ENCODE measurements at places on chromosomes 3 and 15.

DNA sequence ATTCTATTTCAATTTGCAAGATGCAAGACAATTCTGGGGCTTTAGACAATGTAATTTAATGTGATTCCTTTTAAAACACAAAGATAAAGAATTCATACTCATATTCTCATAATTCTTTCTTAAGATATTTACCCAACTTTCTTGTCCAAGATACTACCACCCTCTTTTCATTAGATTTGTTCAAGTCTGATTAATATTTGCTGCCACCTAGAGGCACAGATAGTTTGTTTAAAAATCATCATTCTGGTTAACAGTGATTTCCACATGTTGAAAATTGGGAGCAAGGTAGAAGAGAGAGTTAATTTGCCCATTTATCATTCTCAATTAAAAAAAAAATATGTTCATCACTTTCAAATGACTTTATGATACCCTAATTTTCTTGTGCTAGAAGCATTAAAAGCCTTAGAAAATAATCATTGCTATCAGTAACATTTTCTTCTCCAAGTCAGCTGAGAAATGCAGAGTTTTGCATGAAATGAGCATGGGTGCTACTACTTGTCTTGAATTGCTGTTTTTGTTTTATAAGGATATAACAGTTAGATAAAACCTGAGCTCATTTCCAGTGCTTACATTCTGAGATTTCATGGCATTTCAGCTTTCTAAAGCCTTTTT lies 11.6 kb downstream of the TAMM41 start:
- DNase-seq: no peak

GRCh38 chr15:52527911-52528563 lies 643 bp downstream of the MYO5A start:
- no peak for DNase-seq

- DNase-seq: no peak
Measured at GRCh38 chr15:100034191-100034590, 301.0 kb upstream of the LYSMD4 start.

DNA sequence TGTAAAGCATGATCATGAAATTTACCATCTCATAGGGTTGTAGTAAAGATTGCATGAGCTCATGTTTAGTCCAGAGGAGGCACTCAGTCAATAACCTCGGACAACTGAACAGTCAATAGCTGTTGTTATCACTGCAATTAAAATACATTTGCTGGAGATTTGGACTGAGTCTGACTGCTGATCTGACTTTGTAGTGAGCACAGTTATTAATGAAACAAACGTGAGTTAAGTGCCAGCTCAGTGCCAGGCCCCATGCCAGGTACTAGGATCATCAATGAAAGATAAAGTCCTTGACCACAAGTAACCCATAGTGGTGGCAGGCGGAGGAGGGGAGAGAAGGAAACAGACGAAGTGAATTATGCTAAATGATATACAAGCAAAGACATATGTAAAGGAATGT lies 43.7 kb upstream of the PRICKLE2 start:
- no peak for DNase-seq

GRCh38 chr3:42688487-42689420 lies 3.4 kb downstream of the KLHL40 start:
- no peak for DNase-seq

- DNase-seq: no peak
Measured at GRCh38 chr15:101731746-101732145, 7.5 kb upstream of the TARS3 start.

DNA sequence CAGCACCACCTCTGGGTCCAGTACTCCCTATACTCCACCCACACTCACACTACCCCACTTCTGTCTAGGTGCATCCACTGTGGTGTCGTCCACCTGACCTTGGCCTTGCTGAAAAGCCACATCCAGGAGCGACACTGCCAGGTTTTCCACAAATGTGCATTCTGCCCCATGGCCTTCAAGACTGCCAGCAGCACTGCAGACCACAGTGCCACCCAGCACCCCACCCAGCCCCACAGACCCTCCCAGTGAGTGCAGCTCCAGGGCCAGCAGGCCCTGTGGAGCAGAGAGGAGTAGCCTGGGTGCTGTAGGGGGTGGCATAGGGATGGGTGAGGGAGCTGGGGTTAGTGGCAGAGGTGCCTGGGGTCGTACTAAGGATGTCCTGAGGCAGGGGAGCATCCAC lies 19.4 kb upstream of the ALPK3 start:
- DNase-seq: no peak

GRCh38 chr3:32968920-32969389 lies 17.5 kb downstream of the CCR4 start:
- DNase-seq: no peak

- DNase-seq: no peak
Measured at GRCh38 chr15:95994418-95994817, 336.1 kb upstream of the NR2F2 start.

DNA sequence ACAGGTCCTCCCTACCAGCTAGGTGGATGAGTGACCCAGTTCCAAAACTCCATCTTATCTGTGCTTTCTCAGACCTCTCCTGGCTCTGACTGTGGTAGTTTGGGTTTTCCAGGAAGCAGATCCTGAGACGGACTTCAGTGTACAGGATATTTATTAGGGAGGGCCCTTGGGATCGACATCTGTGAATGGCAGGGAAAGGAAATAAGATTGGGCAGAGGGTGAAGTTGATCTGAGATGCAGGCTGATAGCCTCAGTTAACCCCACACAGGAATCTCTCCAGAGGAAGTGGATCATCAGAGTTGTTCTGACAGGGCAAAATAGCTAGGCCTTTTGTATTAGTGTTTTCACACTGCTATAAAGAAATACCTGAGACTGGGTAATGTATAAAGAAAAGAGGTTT lies 16.7 kb upstream of the MAPK6 start:
- no peak for DNase-seq

GRCh38 chr15:60673918-60674558 lies 195.1 kb upstream of the ICE2 start:
- peak; percentile 83 for DNase-seq

GRCh38 chr3:194872669-194872977 lies 186.9 kb downstream of the FAM43A start:
- DNase-seq: no peak

- DNase-seq: no peak
Measured at GRCh38 chr3:157465741-157466140, 29.1 kb downstream of the PTX3 start.

DNA sequence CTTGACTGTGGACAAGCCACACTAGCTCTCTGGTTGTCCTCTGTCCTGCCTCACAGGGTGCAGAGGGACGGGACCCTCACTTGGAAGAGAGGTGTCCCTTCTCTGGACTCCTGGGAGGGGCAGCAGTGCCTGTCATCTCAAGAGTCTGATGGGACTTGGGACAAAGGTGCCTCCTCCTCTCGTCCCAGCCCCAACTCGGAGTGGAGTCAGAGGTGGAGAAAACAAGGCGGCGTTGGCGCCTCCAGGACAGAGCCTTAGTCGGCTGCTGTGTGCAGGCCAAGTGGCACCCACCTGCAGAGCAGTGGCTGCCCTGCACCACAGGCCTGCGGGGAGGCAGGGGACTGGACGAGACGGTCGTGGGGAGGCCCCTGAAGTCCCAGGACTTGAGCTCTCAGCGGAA lies 9.4 kb upstream of the SEC13 start:
- DNase-seq: no peak

GRCh38 chr15:68818066-68818768 lies 2.5 kb downstream of the ANP32A start:
- DNase-seq: peak; percentile 43

DNA sequence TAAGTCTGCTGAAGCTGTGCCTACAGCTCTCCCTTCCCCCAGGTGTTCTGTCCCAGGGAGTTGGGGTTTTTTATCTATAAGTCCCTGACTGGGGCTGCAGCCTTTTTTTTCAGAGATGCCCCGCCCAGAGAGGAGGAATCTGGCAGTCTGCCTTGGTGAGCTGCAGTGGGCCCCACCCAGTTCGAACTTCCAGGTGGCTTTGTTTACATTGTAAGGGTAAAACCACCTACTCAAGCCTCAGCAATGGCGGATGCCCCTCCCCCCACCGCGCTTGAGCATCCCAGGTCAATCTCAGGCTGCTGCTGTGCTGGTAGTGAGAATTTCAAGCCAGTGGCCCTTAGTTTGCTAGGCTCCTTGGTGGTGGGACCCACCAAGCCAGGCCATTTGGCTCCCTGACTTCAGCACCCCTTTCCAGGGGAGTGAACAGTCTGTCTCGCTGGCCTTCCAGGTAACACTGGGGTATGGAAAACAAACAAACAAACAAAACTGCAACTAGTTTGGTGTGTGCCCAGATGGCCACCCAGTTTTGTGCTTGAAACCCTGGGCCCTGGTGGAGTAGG lies 189.4 kb downstream of the MFSD1 start:
- DNase-seq: no peak

DNA sequence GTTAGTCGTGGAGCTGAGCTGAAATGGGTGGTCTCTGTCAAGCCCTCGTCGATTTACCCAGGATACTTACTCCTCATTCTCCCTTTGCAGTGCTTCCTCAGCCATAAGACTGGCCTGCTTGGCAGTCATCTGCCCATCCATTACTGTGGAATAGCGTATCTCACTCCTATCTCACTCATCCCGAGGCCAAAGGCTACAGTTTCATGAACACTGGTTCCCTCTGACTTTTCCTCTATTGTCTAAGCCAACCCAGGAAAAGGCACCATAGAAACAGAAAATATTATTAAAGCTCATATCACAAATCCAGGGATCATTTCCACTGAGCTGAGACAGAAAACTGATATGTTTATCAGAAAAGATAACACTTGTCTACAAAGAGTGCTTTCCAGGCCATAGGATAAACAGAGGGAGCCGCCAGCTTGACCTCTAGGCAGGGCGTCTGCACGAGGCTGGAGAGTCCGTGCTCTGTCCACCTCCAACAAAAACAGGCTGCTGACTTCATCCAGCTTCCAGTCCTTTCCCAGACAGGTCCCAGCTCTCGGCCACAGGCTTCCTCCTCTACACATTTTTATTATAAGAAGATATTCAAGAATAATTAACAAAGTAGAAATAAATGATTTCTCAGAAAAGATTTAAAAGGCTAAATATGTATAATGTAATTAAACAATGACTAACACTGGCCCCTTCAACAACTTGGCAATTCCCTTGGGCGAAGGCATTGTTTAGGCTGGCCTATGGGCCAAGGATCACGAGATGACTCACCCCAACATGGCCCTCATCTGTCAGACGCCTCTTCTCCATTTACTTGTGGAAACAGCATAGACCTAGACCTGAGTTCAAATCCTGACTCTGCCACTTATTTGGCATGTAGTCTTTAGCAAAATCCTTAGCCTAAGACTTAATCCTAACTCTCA lies 27.4 kb upstream of the BOC start:
- DNase-seq: no peak

DNA sequence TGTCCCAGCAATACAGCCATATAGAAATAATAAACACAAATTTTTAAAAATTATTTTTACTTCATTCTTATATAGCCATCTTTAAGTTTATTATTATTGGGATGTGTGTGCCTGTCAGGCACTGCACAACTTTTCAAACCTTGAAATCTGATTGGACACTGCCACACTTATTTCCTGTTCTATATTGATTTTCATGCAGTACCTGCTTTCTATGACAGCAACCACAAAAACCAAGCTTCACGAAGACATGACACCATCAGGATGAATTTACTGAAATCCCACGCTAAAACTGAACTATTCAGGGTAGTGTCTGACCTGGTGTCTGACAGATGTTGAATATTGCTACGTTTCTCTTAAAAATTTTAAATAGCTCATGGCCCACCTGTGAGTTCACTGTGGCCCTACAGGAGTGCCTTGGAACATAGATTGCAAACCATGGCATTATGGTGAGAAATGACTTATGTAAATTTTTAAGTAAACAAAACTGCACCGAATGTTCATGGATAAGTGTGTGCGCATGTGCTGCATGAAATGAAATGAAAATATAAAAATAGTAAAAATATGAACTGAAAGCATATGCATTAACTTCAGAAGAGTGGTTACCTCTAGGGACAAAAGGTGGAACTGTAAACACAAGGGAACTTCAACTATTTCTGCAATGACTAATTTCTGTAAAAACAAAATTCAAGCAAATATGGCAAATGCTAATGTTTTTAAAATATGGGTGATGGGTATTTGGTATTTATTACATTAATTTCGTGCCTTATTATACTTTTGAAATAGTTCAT lies 152.3 kb downstream of the ZBTB20 start:
- no peak for DNase-seq

- DNase-seq: no peak
Measured at GRCh38 chr15:86002444-86002843, 77.2 kb upstream of the AGBL1 start.

- DNase-seq: no peak
Measured at GRCh38 chr15:98787936-98788757, 139.8 kb downstream of the IGF1R start.

DNA sequence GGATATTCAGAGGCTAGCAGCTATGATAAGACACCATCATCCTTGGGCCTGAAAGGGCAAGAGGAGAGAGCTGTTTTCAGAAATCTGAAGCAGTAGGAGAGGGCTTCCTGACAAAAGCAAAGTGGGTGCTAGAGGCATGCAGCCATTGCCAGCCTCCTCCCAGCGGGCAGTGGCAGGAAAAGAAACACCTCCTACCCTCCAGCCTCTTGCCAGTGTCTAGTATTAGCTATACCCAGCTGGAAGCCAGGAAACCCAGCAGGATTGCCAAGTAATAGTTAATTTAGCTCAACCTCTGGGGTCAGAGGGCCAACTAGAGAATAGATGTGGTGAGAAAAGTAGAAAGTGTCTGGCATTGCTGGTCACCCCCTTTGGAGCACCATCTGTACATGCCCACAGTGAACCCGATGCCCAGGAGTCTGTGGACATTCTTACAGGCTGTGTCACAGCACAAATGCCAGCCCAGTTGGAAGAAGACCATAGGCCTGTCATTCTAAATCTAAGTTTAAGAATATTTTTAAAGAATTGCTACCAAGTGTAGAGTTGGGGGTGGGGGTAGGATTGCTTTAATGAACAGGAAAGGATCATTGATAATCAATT lies 85.3 kb downstream of the HCN4 start:
- no peak for DNase-seq

GRCh38 chr3:125028657-125029056 lies 27.1 kb downstream of the HEG1 start:
- DNase-seq: no peak

DNA sequence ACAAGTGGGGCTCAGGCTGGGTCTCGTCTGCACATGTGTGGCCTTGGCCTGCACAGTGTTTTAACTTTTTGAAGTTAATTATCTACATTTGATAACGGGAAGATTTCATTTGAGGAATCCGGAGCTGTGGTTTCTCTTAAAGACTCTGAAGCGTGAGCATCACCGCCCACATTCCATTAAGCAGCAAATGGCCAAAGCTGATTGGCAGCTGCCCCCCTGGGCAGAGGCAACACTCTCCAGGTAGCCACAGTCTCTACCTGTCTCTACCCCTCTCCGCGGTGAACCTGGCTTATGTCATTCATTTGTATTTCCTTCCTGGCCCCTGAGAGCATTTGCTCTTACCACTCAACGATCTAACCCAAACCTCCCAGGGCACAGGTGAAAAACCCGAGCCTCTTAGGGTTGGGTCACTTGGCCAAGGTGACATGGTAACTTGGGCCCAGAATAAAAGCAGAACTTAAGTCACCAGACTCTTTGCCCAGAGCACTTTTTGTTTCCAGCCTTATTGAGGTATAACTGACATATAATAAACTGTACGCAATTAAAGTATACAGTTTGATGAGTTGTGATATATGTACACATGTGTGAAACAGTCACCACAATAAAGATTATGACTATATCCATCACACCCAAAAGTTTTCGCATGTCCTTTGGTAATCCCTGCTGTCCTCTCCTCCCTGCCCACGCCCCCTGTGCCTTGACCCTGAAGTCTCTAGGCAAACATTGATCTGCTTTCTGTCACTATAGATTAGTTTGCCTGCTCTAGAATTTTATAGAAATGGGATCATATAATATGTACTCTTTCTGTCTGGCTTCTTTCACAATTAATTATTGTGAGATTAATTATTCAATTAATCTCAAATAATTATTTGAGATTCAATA lies 245.7 kb upstream of the HES1 start:
- no peak for DNase-seq
